ENCODE measurements at places on chromosomes 3 and 15.

GRCh38 chr15:50519740-50520425 lies 26.6 kb downstream of the USP50 start:
- DNase-seq = no peak

GRCh38 chr3:23712656-23713559 lies 92.8 kb upstream of the UBE2E1 start:
- DNase-seq = peak; percentile 34

- DNase-seq = no peak
Observed at GRCh38 chr3:108820586-108820985, 2.0 kb upstream of the TRAT1 start.

GRCh38 chr15:63369781-63370180 lies 11.9 kb downstream of the CA12 start:
- no peak for DNase-seq

GRCh38 chr15:48090666-48091065 lies 30.1 kb upstream of the SLC24A5 start:
- no peak for DNase-seq

- DNase-seq = no peak
Observed at GRCh38 chr15:51621155-51621765, 1.3 kb downstream of the DMXL2 start.

DNA sequence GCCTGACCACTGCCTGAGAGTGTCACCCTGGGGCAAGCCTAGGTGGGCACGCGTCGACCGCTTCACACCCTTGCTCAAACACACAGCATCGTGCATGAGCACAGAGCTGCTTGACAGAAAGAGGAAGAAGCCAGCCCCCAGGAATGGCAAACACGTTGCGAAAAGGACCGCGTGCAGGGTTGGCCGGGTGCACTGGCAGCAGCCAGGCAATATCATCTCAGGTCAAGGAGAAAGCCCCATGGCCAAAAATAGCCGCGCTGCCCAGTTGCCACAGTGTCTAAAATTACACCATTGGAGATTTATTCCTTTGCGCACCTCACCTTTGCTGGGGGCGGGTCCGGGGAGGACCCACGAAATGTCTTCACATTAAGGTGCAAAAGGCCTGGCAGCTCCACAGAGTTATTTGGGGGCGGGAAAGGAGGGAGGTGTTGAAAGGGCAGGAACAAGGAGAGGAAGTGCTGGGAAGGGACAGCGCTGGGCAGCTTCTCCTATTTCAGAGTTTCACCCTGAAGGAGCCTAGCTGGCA lies 44.7 kb upstream of the NR2F2 start:
- DNase-seq = no peak

DNA sequence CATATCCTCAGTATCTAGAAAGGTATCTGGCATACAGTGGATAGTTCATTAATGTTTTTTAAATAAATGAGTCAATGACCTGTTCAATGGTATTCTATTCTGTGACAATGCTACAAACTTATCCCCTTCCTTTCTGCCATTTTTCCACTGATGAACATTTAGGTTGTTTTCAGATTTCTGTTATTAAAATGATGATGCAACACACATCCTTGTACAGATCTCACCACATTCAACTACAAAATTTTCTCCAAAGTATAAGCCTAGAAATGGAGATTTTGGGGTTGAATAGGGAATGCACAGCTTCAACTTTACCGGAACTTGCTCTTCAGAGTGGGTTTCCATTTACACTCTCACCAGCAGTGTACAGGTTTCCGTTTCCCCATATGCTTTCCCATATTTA lies 210.2 kb downstream of the ISL2 start:
- DNase-seq = no peak

DNA sequence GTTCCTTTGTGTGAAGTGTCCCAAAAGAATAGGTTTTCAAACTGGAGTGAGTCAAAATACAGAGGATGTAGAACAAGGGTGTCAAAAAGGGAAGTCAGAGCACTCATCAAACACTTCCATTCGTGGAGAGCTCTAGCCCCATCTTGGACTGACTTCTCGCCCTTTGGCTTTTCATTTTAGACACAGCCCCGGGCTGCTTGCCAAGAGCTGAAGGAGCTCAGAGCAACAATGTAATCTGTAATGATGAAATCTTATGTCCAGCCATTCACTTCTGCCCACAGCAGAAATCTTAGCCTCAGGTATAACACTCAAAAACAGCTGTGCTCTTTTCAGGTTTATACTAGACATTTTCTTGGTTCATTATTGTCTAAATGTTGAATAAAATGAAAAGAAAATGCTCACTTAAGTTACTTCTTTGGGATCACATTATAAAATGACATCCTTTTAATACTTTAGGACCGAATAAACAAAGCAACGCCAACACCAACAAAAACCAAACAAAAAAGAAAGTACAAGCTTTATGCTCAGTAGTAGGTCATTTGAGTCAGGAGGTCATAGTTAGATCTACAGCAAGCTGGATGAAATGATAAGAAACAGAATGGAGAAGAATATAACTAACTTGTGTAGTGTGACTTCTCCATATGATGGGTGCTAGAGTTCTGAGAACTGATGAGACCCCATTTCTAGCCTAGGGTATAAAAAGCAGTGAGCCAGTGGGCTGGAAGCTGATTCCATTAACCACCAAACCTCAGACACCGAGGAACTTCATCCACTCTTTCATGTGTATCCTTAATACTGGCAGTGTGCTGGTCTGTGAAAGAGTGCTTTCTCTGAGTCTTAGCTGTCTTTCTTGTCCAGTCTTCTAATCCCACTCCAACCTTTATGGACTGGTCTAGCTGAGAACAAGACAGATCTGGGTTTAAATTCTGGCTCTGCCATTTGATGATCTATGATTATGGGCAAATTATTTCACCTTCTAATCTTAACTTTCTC lies 131.8 kb upstream of the SLC7A14 start:
- DNase-seq = no peak

DNA sequence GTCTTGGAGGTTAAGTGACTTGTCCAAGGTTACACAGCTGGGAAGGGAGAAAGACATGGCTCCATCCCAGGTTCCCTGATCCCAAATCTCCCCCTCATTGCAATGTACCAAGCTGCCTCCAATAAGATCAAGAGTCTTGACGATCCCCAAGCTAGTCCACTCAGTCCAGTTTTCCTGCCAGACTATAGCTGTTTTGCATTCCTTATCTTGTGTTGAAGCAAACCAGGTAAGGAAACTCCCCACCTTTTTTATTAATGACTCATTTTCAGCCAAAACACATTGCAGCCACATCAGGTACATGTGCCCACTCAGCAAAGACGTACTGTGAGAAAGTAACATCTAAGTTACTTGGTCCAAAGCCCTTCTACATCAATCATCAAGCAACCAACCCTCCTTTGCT lies 41.9 kb downstream of the LIPC start:
- DNase-seq = no peak
